ENCODE measurements at places on chromosomes 5 and 9. TPM values are rescaled to one million over a fixed set of nuclear protein-coding genes. Genes with fewer than 3 reads are reported as not detected.

Gene PCDHA7
- total RNA-seq = not detected

DNA sequence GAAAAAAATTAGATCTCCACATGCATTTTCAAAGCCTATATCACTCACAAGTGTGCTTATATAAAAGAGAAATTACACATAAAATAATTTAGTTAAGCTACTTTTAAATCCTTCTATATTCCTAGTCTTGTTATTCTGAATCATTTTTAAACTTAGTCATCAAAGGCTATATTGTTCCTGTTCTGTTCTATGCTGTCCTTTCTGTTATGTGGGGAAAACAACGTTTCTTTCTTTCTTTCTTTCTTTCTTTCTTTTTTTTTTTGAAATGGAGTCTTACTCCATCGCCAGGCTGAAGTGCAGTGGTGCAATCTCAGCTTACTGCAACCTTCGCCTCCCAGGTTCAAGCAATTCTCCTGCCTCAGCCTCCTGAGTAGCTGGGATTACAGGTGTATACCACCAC lies 389.2 kb upstream of the FTMT start:
- DNase-seq = no peak

Gene NRG2
- total RNA-seq = not detected

- no peak for DNase-seq
Observed at GRCh38 chr5:81657386-81657785, 93.5 kb downstream of the SSBP2 start.

- no peak for DNase-seq
Observed at GRCh38 chr5:170246126-170246870, 13.5 kb downstream of the C5orf58 start.

GRCh38 chr5:127898551-127899213 lies 184.9 kb upstream of the SLC12A2 start:
- peak; percentile 56 for DNase-seq

Gene ZFAND5
- 92.4 TPM for total RNA-seq

Gene CDKN2B
- total RNA-seq = 0.10 TPM

- DNase-seq = no peak
Observed at GRCh38 chr5:111730659-111731382, 26.2 kb downstream of the NREP start.

- no peak for DNase-seq
Observed at GRCh38 chr5:68538814-68539420, 323.4 kb downstream of the PIK3R1 start.

GRCh38 chr5:69209602-69210001 lies 20.2 kb downstream of the CENPH start:
- DNase-seq = no peak

DNA sequence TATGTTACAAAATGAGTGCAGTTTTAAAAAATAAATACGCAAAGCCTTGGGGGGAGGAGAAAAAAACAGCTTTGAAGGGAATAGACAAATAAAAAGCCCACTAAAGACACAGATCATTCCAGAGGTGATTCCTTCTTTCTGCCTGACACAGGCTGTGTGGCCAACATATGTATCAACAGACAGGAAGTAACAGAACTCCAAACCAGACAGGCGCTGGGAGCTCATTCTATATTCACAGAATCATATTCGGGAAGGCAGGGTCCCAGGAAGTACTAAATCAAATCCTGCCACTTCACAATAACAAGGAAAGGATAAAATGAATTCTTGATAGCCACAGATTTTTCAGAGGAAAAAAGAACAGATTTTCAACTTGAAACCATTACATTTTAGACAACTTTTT lies 62.1 kb downstream of the SEMA5A start:
- DNase-seq = no peak

Gene PKN3
- total RNA-seq = 11.4 TPM

DNA sequence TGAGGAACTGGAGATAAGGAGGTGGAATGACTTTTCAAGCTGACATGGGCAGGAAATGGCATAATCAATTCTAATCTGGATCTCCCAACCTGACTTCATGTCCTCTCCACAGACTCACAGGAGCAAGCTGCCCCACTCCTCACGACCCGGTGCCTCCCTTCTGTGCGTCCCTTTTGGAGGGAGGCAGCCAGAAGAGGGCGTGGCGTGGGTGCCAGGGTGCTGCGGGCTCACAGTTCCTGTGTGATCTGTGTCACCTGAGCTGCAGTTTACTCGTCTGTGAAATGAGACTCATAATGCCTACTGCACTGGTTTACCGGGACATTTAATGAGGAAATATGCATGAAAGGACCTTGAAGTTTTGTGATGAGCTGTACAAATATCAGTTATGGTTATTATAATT lies 207.4 kb downstream of the DAB2IP start:
- no peak for DNase-seq

Gene ATP6V1G1
- total RNA-seq = 32.1 TPM

DNA sequence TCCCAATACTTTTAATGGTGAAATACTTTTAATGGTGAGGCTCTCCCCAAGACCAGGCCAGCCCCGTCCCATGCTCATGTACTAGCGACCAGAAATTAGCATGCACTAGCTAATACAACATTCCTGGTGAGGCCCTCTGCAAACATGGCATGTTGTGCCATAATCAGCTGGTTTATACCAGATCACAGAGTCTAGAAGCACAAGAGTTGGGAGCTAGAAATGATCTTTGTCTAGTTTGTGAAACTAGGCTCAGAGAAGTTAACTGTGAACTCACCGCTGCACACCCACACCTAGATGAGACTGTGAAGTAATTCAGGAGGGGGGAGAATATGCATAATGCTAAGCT lies 37.4 kb downstream of the MTMR12 start:
- no peak for DNase-seq

Gene PCDHB5
- not detected for total RNA-seq

GRCh38 chr9:121684381-121685145 lies 33.1 kb downstream of the DAB2IP start:
- DNase-seq = peak; percentile 38

DNA sequence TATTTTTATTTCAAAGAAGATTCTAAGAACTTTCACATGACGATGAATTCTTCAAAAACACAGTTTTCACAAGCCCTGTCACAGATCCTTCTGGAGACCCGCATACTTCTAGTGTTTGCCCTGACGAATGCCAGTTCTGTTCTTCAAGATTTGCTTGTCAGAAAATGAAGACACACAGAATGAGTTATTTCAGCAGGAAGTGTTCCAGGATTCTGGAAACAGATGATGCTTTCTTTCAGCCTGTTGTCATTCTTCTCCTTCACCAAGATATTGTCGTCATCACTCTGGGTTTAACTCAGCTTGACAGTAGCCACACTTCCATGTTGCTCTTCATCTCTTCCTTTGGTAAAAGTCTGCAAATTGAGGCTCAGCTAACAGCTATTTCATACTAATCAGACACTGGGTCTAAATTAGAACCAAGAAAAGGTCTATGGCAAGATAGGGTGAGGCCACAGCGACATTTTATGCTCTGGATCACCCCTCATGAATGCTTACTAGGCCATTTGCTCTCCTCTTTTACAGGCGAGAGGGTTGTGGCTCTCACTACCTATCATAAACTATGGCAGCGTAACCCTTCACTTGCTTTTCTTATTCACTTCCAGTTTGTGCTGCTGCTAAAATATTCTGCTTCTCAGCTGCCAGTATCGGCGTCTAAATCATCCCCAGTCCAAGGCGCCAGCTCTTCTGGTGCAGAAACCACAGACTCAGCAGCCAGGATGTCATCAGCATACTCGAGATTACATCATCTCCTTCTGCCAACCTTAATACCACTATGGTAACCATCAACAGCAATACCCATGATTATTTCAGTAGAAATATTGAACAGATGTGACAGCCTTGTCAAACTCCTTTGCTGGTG lies 159.6 kb upstream of the TBCA start:
- DNase-seq = peak; percentile 57

GRCh38 chr9:91547081-91547480 lies 123.4 kb upstream of the NFIL3 start:
- DNase-seq = no peak

GRCh38 chr9:94907264-94907936 lies 180.9 kb downstream of the AOPEP start:
- DNase-seq = no peak

DNA sequence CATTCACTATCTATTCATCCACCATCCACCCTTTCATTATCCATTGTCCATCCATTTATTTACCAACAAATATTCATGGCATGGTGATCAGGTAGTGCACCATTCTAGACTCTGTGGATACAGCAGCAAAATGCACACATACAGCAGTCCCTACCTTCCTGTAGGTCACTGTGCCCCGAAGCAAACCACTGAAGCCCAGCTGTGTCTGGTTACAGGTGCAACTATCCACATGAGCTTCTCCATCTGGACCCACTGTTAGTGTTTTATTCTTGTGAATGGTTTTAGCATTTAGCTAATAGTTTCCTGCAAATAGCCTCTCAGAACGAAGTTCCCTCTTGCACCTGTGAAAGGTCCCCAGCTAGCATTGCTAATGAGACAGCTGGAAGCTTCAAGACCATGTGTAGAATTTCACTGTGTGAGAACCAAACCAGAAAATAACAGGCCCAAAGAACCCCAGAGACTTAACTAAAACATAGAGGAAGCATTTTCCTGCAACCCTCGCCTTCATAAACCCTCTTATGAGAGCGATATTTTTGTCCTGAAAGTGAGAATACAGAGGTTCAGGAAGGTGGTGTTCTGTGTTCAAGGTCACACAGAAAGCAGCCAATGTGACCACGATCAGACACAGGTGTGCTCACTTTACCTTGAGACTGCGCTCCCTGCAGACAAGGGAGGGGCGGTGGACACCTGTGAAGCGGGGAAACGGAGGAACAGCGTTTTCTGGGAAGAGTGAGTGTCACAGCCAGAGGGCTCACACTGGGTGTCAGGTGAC lies 18.5 kb downstream of the PAEP start:
- no peak for DNase-seq

Gene CDKN2B-AS1
- total RNA-seq = 0.59 TPM

- DNase-seq = no peak
Observed at GRCh38 chr9:38263532-38263931, 129.0 kb upstream of the ALDH1B1 start.

- DNase-seq = no peak
Observed at GRCh38 chr5:173570321-173571090, 45.9 kb downstream of the BOD1 start.

DNA sequence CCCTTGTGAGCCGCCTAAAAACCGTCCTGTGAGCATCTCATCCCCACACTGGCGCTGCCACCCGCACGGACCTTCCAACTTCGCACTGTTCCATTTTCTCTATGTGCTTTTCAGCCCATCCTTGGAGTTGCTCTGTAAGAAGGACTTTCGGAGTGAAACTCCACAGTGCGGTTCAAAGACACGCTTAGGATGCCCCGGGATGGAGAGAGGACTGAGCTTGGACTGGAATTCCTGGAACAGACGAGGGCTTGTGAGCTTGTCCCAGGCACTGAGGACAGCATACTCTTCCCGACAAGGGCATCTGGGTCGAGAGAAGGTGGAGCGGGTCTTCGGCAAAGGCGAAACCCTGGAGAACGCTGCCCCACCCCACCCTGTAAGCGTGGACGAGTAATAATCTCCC lies 187.8 kb downstream of the MEF2C start:
- no peak for DNase-seq

- no peak for DNase-seq
Observed at GRCh38 chr9:34546102-34546833, 23.5 kb upstream of the ENHO start.

DNA sequence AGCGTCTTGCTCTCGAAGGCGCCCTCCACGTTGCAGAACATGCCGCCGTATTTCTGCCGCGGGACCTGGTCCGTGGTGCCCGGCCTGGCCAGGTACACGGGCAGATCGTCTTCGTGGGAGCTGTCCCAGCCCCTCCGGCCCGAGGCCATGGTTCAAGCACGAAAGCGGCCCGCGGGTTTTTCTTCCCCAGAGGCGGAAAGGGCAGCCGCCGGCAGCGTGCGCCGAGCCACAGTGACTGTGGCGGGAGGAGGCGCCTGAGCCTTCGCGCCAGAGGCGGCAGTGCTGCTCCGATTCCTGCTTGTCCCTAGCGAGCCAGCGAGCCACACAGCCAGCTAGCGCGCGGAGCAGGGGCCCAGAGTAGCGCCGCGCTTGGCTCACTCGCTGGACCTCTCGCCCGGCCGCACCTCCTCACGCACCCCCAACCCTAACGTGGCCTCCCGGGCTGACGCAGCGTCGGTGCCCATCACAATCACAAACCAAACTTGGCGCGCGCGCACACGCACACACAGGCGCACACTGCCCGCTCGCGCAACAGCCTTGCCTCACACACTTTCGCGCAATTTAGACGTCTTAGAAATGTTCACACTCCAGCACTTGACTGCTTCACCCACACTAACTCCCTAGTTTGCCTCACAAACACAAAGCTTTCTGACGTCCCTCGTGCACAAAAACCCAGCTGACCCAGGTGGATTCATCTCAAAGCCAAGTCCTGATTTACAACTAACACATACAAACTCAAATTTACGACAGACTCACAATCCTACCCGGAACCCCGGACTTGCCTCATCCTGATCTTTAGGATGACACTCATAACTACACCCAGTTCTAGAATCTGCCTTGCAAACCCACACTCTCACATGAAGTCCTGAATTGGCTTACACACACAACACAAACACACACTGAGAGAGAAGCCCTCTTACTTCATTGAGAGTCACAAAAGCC lies at the start of gene DPYSL3:
DPYSL3 (minus strand) TSS at position 359 of the 942 bp plus-strand sequence; CDS start at position 149, 210 bp downstream.
- no peak for DNase-seq

- no peak for DNase-seq
Observed at GRCh38 chr5:179769271-179769670, 24.5 kb upstream of the LTC4S start.

DNA sequence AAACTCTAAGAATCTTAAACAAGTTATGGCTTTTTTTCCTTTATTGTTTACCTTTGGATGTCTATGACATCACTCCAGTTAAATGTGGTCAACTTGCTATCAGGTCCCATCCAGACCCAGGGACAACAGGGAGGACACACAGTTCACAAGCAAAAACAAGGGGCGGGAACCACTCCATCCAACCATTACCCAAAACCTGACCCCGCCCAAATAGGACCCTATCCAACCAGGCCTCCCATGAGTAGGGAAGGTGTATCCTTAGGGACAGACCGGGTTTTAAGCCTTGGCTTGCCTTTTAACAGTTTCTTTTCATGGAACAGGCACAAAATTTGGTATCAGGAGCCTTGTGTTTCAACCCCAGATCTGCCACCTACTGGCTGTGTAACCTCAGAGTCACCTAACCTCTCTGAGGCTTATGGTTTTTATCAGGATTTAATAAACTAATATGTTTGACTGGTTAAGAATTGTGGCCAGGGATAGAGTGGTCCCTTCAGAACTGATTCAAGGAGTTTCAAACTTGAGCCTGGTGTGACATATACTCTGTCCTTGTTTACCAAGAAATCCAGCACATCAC lies 127.7 kb upstream of the RAD23B start:
- no peak for DNase-seq

DNA sequence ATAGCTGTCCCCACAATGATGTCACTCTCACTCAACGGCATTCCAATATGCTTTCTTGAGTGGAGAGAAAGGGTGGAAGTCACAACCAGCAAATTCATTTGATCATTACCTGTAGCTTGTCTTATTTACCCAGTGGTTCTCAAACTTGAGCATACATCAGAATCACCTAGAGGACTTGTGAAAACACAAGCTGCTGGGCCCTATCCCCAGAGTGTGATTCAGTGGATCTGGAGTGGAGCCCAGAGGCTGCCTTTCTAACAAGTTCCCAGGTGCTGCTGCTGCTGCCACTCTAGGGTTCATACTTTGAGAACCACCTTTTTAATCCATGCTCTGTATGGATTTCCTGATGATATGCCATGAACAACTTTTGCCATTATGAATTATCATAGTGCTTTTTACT lies 94.7 kb downstream of the KLHL3 start:
- DNase-seq = no peak

GRCh38 chr5:66617226-66617861 lies 21.2 kb downstream of the MAST4 start:
- DNase-seq = no peak

- DNase-seq = no peak
Observed at GRCh38 chr5:72380492-72381274, 60.5 kb downstream of the PTCD2 start.

Gene ARHGEF37
- total RNA-seq = 0.69 TPM

Gene ANKRD33B
- total RNA-seq = 10.0 TPM
